ENCODE measurements at places on chromosomes 2 and 18. TPM values are rescaled to one million over a fixed set of nuclear protein-coding genes. Genes with fewer than 3 reads are reported as not detected.

- DNase-seq: no peak
Observed at GRCh38 chr2:222733846-222734702, 62.6 kb downstream of the MOGAT1 start.

DLX2 gene
- total RNA-seq: not detected

FAM161A gene
- total RNA-seq: 1.1 TPM

PID1 gene
- 68.7 TPM for total RNA-seq

GALNT13 gene
- total RNA-seq: 0.34 TPM

DNA sequence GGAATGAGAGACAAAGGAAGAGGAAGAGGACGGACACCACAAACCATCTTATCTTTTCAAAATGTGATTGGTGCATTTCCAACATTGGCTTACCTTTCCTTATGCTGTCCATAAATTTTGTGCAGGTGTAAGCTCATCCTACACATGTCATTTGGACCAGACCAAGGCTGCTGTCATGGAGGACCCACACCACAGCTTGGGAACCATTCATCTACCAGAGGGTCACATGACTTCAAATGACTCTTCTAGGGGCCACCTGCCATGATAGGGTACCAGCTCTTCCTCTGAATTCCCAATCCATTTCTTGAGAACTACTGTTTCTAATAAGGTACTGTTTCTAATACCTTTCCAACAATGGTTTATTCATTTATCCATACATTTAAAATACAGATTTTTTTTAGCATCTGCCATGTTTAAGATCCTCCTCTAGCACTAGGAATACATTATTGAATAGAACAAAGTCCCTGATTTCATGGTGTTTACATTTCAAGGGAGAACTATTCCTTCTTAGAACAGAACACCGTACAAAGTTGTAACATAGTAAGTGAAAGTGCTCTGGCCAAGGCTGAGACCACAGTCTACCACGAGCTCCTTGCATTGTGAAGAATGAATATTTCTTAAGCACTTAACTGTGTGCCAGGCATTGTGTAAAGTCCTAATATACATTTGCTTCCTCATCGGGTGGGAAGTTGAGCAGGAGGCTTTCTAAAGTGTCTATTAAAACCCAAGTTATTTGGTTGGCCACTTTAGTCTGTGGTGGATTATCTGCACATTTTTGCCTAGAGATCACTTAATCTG is 246.1 kb upstream of the FN1 start:
- DNase-seq: no peak

INHBB gene
- total RNA-seq: 4.7 TPM

DNA sequence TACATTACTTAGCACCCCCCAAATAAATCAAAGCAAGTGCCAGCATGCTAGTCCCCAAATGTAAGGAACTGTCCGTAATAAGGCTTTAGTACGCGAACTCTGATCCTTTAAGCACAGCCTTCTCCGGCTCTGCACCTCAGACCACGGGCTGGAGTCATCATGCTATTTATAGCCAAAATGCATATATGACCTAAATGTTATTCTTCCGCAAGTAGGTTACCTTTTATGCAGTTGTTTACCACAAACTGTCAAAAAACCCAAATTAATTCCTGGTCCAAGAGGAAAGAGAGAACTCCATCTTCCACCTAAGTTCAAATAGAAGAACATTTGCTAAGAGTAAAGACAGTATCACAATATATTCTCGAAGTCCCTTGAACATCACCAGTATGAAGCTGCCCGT is 42.7 kb downstream of the ZNF516 start:
- no peak for DNase-seq

GLI2 gene
- total RNA-seq: 7.5 TPM

DNA sequence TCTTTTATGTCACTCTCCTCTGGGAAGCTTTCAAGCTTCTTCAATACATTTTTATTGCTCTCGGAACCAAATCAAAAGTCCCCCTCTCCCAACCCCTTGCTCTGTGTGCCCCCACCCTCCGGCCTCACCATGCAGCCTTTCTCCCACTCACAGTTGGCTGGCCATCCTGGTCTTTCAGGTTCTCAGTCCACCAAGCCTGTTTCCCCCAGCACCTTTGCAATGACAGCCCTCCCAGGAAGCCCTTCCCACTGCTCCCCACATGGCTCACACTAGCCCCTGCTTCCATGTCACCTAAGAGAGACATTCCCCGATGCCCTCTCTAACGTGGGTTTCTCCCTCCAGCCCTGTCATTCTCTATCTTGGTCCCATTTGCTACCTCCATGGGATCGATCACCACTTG is 266.6 kb downstream of the SRBD1 start:
- DNase-seq: no peak

- no peak for DNase-seq
Observed at GRCh38 chr2:239819974-239820555, 205.1 kb downstream of the NDUFA10 start.

DNA sequence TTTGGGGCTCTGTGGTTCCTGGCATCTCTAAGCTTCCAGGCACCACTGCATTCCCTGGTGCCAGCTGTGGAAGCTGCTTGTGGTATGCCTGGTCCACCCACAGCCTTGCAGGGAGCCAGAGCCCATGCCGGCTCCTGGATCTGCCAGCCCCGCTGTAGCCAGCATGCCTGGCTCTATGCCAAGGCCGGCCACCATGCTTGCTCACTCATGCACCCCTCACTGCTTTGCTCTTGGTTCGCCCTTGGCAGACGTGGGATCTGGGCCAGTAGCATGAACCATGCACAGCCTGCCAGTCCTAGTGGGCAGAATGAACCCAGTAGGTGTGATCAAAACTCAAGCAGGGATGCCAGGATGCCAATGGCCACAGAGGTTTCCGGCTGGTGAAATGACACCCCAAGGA is 634.2 kb upstream of the TMEFF2 start:
- no peak for DNase-seq

DNA sequence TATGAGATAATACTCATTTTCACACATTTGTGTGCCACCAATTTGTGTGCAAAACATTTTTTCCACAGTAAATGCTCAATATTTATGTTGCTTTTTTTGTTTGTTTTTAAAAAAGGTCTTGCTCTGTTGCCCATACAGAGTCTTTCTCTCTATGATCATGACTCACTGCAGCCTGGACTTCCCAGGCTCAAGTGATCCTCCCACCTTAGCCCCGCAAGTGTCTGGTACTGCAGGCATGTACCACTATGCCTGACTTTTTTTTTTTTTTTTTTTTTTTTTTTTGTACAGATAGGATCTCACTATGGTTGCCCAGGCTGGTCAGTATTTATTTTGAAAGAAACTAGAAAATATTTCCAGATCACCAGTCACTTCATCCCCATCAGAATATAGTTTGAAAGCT is 297.8 kb upstream of the GYPC start:
- no peak for DNase-seq

DNA sequence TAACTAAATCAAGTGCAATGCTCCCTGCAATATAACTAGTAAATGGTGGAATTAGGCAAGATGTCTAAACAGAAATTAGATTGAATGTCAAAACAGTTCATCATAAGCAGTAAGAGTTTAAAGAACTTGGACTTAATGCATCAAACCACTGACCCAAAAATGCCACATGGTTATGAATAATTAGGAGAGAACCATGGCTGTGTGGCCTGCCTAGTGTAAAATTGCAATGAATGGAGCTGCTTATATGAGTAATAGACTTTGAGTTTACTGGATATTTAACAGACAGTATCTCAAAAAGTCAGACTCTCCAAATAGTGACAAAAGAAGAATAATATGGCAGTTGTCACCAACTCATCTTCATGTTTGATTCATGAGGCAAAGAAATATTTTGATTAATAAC is 101.6 kb upstream of the COL5A2 start:
- DNase-seq: no peak

- DNase-seq: no peak
Observed at GRCh38 chr2:178892751-178893625, 85.8 kb upstream of the TTN start.

MBOAT2 gene
- total RNA-seq: 19.4 TPM

GRCh38 chr2:225170162-225170561 is 127.9 kb upstream of the DOCK10 start:
- no peak for DNase-seq

- DNase-seq: no peak
Observed at GRCh38 chr2:29834036-29834540, 87.3 kb downstream of the ALK start.

GAREM1 gene
- 8.7 TPM for total RNA-seq

ZNF804A gene
- 0.33 TPM for total RNA-seq

DNA sequence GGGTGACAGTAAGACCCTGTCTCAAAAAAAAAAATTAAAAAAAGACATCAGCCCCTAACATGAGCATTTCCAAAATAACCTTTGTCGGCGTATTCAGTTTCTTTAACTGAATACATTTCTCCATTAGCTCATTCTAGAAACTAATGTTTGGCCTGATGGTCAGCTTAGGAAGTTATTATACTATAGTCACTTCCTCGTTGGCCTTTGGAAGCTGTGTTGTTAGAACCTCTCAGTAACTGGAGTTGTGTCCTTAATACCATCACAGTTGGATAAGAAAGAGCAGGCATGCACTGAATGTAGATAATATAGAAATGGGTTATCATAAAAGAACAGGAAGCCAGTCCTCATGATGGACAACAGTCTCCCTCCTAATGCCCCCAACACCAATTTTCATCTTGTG is 112.8 kb downstream of the ANTXR1 start:
- DNase-seq: no peak

ACMSD gene
- total RNA-seq: not detected

ATG9A gene
- 42.7 TPM for total RNA-seq

- no peak for DNase-seq
Observed at GRCh38 chr2:32453242-32454062, 96.6 kb downstream of the BIRC6 start.

DNA sequence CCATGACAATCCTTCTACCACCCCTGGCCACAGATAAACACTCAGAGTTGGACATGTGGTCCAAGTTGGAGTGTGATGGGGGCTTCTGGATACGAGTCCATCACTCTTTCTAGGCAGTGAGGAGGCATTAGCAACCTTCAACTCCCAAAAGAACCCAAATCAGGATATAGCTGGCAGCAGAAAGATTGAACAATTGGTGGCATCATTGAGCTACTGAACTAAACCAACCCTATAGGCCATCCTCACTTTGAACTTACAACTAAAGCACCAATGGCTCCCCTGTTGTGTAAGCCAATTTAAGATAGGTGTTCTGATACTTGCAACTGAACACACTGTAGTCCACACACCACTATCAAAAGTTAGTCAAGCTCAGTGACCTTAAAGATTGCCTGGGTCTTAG is 24.0 kb upstream of the MARCO start:
- peak; percentile 29 for DNase-seq

DNA sequence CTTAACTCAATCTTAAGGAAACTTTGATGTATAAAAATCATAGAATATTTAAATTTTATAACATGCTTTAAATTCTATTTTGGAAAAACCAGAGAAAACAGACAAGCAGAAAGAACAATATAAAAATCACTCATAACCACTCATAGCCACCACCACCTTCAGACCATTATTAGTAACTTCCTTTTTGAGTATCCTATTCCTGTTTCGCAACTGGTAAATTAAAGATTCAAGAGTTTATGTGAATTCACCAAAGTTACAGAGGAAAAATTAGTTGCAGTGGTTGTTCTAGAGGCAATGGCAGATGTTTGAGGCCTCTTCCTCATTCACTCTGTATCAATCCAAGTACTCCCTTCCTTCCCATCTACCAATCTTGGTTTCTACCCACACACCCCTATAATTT is 49.3 kb upstream of the PROKR1 start:
- DNase-seq: no peak

EVA1A gene
- not detected for total RNA-seq

DNA sequence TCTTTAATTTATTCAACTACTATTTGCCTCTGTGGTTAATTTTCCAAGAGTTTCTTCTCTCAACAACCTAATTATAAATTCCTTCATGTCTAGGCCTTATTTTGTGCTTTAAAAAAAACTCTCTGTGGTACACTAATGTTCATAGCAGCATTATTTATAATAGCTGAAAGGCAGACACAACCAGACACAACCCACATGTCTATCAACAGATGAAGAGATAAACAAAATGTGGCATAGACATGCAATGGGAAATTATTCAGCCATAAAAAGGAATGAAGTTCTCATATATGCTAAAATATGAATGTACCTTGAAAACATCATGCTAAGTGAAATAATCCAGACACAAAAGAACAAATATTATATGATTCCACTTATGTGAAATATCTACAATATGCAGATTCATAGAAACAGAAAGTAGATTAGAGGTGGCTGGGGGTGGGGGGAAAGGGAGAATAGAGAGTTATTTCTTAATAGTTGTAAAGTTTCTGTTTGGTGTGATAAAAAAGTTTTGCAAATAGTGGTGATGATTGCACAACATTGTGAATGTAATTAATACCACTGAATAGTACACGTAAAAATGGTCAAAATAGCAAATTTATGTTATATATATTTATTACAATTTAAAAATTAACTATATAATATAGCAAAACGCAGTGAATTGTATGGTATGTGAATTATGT is 28.1 kb upstream of the RASGRP3 start:
- no peak for DNase-seq

POTEI gene
- not detected for total RNA-seq

DNA sequence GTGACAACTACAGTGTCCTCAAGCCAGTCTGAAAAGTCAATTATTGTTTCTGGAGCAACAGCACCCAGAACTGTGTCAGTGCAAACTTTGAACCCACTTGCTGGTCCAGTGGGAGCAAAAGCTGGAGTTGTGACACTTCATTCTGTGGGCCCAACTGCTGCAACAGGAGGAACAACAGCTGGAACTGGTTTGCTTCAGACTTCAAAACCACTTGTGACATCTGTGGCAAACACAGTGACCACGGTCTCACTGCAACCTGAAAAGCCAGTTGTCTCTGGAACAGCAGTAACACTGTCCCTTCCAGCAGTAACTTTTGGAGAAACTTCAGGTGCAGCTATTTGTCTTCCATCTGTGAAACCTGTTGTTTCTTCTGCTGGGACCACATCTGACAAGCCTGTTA is 59.8 kb downstream of the TAF4B start:
- DNase-seq: no peak

DNA sequence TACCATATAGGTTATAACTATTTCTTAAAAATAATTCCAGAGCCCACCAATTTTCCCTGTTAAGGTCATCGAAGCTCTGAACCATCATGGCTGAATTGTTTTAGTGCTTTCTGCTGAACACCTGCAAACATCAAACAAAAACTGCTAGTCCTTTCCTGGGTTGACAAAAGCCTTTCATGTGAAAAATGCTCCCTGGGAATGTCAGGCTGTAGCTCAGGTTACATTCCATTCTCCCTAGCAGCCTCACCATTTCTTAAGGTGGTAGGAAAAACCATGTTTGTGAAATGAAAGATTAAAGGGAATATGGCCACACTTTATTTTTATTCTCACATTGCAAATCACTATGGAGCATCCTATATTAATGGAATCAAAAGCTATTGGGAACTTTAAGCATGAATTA is 5.7 kb downstream of the TCF4 start:
- DNase-seq: no peak

VWA3B gene
- total RNA-seq: not detected

Data from esophagus muscularis mucosa (tissue), 4 donors.